ENCODE measurements at places on chromosomes 13 and 19.

- DNase-seq: peak; percentile 88
Measured at GRCh38 chr13:31951215-31951678, 80.3 kb upstream of the FRY start.

DNA sequence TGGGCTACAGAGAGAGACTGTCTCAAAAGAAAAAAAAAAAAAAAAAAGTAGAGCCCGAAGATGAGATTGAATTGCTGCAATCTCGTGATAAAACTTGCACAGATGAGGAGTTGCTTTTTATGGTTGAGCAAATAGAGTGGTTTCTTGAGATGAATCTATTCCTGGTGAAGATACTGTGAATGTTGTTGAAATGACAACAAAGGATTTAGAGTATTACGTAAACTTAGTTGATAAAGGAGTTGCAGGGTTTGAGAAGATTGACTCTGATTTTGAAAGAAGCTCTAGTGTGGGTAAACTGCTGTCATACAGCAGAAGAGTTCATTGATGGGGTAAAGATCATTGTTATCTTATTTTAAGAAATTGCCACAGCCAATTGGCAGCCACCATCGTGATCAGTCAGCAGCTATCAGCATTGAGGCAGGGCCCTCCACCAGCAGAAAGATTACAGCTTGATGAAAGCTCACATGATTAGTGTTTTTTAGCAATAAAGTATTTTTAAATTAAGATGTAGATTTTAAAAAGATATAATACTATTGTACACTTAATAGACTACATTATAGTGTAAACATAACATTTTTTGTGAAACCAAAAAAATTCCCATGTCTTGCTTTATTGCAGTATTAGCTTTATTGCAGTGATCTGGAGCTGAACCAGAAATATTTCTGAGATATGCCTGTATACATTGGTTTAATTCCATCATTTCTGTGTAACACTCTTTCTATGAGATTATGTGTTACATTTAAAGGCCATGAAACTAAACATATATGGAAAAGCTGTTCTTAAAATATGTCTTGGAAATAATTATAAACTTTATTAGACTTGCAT is 43.1 kb downstream of the ZMYM2 start:
- no peak for DNase-seq

GRCh38 chr13:75407473-75407872 is 74.5 kb downstream of the TBC1D4 start:
- no peak for DNase-seq

DNA sequence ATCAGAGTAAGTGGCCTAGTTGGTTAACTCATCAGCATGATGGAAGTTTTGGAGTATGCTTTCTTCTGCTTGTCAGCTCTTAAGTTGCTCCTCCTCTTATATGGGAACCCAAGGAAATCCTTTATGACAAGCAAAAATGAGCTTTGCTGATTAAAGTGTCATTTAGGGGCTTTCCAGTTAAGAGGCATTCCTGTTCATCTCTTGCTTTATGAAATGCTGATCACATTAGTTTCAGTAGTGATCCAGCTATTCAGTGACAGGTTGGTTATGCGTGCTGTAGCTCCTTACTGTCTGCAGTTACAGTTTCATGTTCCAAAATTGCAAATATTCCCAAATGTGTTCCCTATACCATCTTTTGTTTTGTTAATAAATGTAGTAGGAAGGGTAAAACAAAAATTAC is 146.6 kb downstream of the CDK8 start:
- no peak for DNase-seq

DNA sequence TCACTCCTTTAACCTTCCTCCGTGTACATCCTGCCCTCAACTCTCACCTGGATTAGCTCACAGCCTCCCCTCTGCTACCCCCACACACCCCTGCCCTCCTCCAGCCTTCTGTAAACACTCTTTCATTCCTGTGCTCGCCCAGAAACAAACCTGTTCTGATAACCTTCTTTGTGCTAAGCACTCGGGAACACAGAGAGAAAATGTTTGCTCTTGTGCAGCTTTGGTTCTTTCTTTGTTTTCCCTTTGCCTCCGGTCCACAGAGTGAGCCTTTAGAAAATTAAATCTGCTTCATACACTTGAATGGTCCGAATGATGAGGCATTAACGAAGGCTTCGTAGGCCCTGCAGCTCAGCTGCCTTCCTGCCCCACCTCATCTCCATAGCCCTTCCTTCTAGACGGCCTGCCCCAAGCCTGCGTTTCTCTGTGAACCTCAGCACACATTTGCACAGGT is 6.6 kb upstream of the ZDHHC20 start:
- DNase-seq: no peak

GRCh38 chr19:17214508-17215126 is 540 bp upstream of the USE1 start:
- DNase-seq: no peak

- DNase-seq: no peak
Measured at GRCh38 chr13:47146136-47146535, 249.3 kb upstream of the HTR2A start.
